ENCODE measurements at places on chromosomes 5 and 9.

DNA sequence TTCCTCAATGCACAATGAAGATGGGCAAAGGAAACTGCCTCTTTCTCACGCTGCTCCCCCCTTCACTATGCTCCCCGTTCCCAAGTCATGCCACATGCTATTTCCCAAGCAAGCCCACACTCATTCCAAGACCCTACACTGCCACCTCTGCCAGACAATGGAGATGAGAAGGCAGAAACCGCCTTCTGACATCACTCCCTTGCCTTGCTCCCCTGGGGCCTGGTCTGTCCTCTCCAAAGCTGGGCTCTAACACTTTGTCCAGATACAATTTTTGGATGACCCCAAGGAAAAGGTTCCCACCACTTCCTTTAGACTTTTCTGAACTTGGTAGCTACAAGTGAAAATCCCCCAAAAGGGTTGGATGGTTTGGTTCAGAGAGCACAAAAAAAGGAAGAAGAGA, 7.2 kb upstream of the ADRA1B start:
- DNase-seq: no peak

- no peak for DNase-seq
These were observed 372.6 kb downstream of the KDM4C start for GRCh38 chr9:7130266-7130820.

- DNase-seq: no peak
These were observed 4.3 kb downstream of the MTRR start for GRCh38 chr5:7873216-7873615.

GRCh38 chr9:124284940-124285441, 27.2 kb downstream of the NEK6 start:
- no peak for DNase-seq

DNA sequence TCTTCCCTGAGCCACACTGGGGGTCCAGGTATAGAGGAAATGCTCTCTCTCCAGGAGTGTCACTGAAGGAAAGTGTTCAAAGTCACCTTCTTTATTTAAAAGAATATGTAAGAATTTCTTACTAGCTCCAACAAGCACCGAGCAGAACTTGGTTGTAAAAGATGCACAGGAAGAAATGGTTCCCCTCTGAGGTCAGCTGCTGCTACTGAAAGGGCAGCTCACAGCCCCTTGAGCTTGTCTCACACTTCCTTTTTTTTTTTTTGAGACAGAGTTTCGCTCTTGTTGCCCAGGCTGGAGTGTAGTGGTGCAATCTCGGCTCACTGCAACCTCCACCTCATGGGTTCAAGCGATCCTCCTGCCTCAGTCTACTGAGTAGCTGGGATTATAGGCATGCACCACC, 77.2 kb downstream of the PRRT1B start:
- no peak for DNase-seq

DNA sequence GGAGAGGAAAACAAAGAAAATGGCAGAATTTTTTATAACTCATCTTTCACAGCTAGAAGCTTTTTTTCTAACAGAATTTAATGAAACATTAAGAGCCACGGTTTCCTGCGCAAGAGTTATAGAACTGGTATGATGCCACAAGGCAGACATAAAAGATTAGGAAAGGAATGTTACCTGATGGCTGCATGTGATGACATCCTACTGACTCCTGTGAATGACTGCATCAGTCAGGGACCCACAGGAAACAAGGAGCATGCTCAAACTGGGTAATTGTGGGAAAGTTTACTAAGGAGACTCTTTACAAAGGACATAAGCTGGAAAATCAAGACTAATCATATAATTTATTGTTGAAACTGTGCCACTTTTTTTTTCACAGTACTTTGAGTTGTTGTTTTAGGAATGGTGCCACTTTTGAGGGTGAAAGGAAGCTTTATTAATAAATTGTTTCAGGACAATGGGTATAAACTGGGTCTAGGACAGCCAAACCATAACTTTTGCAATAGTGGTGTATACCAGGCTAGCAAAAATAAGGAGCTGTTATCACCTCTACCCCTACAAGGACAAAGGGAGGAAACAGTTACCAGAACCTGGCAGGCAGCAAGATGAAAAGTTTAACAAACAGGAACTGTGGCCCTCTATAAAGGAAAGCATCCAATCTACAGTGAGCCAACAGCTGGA, 5.1 kb upstream of the TSLP start:
- DNase-seq: no peak

- DNase-seq: no peak
These were observed 18.7 kb upstream of the WNT8A start for GRCh38 chr5:138065102-138065501.

- DNase-seq: no peak
These were observed 50.8 kb upstream of the CTNNA1 start for GRCh38 chr5:138702166-138703077.

DNA sequence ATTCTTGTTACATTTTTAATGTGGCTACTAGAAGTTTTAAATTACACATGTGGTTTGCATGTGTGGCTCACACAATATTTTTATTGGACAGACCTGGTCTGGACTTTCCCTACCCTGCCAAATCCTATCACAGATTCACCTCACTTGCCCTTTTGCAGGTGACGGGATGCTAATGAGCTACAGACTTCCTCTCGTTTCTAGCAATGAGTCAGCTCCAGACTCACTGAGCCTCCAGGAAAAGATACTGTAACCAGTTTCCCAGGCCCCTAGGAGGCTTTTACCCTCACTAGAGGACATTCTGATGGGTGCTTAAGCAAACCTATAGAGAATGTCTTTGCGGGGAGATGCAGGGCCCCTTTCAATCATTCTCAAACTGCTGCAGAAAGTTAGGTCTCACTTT, 135.4 kb downstream of the WDR41 start:
- DNase-seq: peak; percentile 33

DNA sequence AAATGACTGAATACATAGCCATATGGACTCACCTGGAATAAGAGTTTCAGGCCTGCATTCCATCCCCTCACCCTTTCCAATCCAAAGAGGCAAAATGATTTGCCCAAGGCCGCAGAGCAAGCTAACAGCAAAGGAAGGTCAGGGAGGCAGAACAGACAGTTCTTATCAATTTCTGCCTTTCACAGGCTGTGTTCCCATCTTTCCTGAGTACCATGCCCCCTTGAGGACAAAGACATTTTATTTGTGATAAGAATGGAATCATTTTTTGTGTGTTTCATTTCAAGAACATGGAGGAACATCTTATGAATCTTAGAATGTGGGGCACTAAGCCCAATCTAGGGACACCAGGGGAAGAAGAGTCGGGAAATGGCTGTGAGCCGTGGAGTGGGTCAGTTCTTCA, 13.9 kb downstream of the LHFPL2 start:
- no peak for DNase-seq

- no peak for DNase-seq
These were observed 2.7 kb downstream of the CCL27 start for GRCh38 chr9:34659592-34660253.

DNA sequence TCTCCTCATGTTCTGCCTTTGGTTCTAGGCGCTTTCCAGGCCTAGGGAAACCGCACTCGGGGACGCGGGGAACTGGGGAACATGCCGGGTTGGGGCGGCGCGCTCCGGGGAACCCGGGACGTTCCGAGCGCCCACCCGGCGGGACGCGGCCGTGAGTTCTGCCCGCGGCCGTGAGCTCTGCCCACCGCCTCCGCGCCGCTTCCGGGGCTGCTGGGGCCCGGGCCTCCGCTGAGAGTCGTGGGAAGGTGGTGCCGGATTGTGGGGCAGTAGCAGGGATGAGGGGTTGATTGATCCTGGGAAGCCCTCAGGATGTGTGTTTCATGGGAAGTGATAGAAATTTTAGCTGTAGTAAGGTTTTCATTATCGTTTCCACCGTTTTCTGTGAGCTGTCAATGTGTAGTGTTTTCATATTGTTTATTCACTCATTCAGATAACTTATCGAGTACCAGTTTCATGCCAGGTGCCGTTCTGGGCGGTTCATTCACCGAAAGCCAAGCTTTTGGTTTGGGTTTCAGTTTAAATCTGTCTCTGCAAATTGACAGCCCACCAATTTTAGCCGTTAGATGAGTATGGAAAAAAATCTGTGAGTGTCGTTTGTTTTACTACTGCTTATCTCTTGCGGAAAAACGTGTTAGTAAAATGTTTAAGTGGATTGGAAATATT, 657 bp downstream of the MTRR start:
- DNase-seq: no peak

- no peak for DNase-seq
These were observed 196.2 kb upstream of the CLINT1 start for GRCh38 chr5:158055111-158055501.

DNA sequence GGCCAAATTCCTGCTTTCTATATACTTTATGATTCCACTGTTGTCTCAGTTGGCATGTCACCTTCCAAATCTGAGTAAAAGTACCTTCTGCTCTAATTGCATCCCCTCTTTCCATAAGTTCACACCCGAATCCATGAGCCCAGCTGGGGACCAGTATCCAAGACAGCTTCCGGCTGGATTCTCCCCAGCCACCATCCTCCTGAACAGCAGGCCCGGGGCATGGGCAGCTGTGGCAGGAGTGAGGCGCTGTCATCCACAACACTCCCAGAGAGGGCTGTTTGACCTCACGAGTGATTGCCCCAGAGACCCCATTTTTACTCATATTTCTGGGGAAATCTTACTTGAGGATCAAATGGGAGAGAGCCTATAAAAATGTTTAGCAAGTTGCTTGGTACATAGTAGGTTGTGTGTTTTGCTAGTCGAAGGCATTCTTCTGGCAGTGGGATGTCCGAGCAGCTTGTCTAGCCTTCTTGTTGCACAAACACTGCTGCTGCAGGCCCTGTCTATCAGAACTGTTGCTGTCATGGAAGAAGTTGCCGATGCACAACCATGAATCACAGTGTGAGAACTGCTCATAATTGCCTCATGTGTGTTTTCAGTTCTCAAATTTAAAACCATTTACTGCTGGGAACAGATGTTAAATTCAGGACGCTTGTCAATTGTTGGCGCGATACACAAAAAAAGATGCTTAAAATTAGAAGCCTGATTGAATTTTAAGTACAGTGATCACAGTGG, 93.8 kb downstream of the HSPA4 start:
- DNase-seq: peak; percentile 21

GRCh38 chr9:117379341-117379740, 35.5 kb downstream of the ASTN2 start:
- no peak for DNase-seq

- DNase-seq: no peak
These were observed 206.6 kb downstream of the PALM2AKAP2 start for GRCh38 chr9:109986521-109986991.

GRCh38 chr5:126066836-126067235, 356.4 kb upstream of the GRAMD2B start:
- no peak for DNase-seq

- no peak for DNase-seq
These were observed 78.8 kb upstream of the GPBP1 start for GRCh38 chr5:57094753-57095683.

DNA sequence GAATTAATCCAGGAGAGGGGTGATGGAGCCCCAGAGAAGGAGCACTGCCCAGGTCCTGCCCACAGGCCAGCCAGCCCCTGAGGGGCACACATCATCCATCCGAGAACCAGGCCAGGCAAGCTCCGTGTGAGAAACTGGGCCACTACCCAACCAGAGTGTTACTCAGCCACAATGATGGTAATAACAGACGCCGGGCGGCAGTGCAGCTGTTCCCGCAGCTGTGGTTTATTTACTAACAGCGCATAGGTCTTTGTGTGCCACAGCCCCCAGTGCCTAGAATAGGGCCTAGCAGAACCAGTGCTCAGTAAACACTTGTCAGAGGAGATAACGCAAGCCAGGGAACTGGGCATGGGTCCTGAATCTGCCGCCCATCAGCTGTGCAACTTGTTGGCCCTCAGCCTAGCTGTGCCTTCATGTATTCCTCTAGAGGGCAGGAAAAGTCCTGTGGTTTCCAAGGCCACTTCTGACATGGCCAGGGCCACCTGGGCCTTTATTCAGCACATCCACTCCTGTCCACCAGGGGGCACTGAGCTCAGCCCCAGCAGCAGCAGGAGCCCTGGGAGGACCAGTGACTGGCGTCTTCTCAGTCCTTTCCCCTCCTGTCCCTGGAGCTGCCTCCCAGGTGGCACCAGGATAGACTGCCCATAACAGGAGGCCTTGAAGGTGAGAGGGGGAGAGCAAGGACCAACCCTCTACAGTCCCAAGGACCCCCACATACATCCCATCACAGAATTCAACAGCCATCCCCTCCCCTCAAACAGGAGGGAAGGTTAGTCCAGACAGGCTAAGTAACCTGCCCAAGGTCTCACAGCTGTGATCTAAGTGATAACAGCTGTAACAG, 2.1 kb downstream of the MXD3 start:
- peak; percentile 56 for DNase-seq

- no peak for DNase-seq
These were observed 540.1 kb upstream of the DAP start for GRCh38 chr5:11301171-11301570.

DNA sequence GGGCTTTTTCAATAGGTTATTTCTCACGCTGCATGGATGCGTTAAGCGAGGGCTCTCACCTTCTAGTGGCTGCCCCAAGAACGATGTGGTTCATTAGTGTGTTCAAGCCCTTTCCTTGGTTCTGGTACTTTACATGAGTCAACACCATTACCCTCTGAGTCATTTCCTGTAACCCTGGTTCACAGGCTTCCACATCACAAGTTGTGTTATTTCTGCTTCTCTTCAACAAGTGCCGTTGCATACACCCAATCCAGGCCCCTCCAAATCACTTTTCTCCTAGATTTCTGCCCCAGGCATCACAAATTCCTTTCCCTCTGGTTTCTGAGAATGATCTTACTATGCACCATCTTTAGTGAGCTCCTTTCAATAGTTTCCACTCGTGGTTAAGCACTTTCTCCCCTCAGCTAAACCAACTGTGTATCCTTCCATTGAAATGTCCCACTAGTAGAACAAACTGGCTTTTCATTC, 69.5 kb upstream of the RAD23B start:
- DNase-seq: peak; percentile 7

GRCh38 chr9:117873664-117874063, 169.5 kb downstream of the TLR4 start:
- DNase-seq: no peak

- DNase-seq: peak; percentile 53
These were observed 192.4 kb downstream of the MEF2C start for GRCh38 chr5:88690409-88691229.

DNA sequence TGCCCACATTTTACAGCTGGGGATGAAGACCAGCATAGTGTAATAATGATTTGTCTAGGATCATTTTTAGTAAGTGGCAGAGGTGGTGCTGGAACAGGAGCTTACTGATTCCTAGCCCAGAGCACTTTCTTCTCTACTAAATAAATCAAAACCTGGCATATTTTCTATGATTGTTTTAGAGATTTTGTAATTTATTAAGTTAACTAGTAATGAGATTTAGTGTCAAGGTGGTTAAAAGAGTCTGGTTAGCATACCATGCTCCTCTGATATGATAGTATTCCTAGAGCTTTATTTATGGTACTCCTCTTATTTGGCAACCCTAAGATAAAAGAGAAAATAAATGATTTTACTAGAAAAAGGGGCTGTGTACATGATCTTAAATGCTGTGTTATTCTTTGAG, 604.0 kb downstream of the ISL1 start:
- no peak for DNase-seq

DNA sequence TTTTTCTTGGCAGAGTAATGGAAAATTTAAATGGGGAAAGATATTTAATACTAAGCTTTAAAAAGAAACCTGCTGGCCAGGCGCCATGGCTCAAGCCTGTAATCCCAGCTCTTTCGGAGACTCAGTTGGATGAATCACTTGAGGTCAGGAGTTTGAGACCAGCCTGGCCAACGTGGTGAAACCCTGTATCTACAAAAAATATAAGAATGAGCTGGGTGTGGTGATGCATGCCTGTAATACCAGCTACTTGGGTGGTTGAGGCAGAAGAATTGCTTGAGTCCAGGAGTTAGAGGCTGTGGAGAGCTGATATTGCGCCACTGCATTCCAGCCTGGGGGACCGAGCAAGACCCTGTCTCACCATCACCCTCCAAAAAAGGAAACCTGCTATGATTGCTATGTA, 32.8 kb downstream of the TUT7 start:
- no peak for DNase-seq

- peak; percentile 48 for DNase-seq
These were observed 14.7 kb downstream of the MTMR12 start for GRCh38 chr5:32298059-32298415.
